ENCODE measurements at places on chromosomes 1 and 21. TPM values are rescaled to one million over a fixed set of nuclear protein-coding genes. Genes with fewer than 3 reads are reported as not detected.

Gene SPRR3
- total RNA-seq, result not detected

Gene SPRR2D
- not detected for total RNA-seq

Gene HRNR
- total RNA-seq, result not detected

Gene FCRL5
- 1.5 TPM for total RNA-seq

Gene TSTD1
- 73.5 TPM for total RNA-seq

Gene SPRR1A
- total RNA-seq, result not detected

Gene PDC
- total RNA-seq, result not detected

Gene GPR3
- total RNA-seq, result 0.29 TPM

Gene TMPRSS2
- 56.8 TPM for total RNA-seq

Gene RHEX
- 1.1 TPM for total RNA-seq

Gene DTL
- total RNA-seq, result 8.7 TPM

Gene ASAP3
- total RNA-seq, result 35.2 TPM

Gene SLFNL1
- total RNA-seq, result 0.79 TPM

Gene ST6GALNAC5
- 18.9 TPM for total RNA-seq

Gene MCOLN2
- 5.9 TPM for total RNA-seq

Gene LINGO4
- total RNA-seq, result 0.06 TPM

Gene VANGL2
- total RNA-seq, result 2.7 TPM
